Heart right ventricle (tissue), 16 donors: ENCODE measurements at places on chromosomes 11 and 22. TPM values are rescaled to one million over a fixed set of nuclear protein-coding genes. Genes with fewer than 3 reads are reported as not detected.
A peak's percentile ranks its signal among the peaks of the same experiment; 100 is the strongest.

- no peak for DNase-seq
- no peaks in the 10 kb centered on the region for H3K27me3 ChIP-seq
Observed at GRCh38 chr11:66619080-66619554, 2.7 kb downstream of the RBM14 start.

GGT5 gene
- polyA plus RNA-seq: 66.5 TPM

DNA sequence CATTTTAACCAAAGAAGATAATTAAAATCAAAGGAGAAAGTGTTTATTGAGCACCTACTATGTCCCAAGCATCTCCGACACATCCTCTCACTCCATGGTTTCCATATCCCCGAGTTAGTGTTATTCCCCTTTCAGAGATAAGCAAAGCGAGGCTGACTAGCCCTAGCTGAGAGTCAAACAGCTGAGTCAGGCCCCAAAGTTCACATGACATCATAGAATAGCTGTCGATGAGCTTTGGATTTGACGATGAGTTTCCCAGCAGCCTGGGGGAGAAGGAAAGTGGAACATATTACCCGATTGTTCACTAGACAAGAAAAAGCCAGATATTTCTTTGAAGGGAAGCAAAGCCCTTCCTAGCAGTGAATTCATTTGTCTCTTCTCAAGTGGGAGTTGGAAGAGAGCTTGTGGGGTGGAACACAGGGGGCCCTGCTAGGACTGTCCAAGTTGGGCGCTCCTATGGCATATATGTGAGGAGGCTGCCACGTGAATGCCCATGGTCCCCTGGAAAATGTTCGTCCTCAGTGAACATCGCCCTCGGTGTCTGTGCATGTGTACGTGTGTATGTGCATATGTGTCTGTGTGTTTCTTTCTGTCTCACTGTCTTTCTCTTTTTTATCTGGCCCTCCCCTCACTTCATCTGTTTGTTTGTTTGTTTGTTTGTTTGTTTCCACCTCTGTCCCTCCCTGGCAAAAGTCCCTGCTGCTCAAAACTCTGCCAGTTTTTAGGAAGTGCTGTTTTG is 493 bp upstream of the CYTH4 start:
- no peak for DNase-seq
- peaks cover 8% of the 10 kb centered on the region for H3K4me1 ChIP-seq
- peaks cover 78% of the 10 kb centered on the region for H3K27me3 ChIP-seq
- no peak overlapping the region for H3K27ac ChIP-seq

- H3K36me3 ChIP-seq: no peaks in the 10 kb centered on the region
- H3K4me3 ChIP-seq: peak overlapping the region; percentile 1
- H3K27ac ChIP-seq: no peak overlapping the region
- peak; percentile 18 for DNase-seq
- peaks cover 23% of the 10 kb centered on the region for H3K27me3 ChIP-seq
- peaks cover 7% of the 10 kb centered on the region for H3K4me1 ChIP-seq
Observed at GRCh38 chr22:26360169-26360885, 68.7 kb upstream of the ASPHD2 start.

OR10G4 gene
- not detected for polyA plus RNA-seq

CADM1 gene
- 10.2 TPM for polyA plus RNA-seq

GRCh38 chr11:2488004-2488403 is 43.2 kb downstream of the KCNQ1 start:
- DNase-seq: no peak
- no peak overlapping the region for H3K4me3 ChIP-seq
- no peak overlapping the region for H3K27ac ChIP-seq
- peaks cover 14% of the 10 kb centered on the region for H3K4me1 ChIP-seq
- no peaks in the 10 kb centered on the region for H3K27me3 ChIP-seq

FLRT1 gene
- 0.44 TPM for polyA plus RNA-seq

GRCh38 chr11:15179167-15179566 is 64.4 kb downstream of the INSC start:
- H3K27me3 ChIP-seq: no peaks in the 10 kb centered on the region
- H3K4me3 ChIP-seq: no peak overlapping the region
- H3K36me3 ChIP-seq: no peaks in the 10 kb centered on the region
- no peak overlapping the region for H3K27ac ChIP-seq

TBX10 gene
- not detected for polyA plus RNA-seq

NEAT1 gene
- 1,899 TPM for polyA plus RNA-seq

NKAPD1 gene
- polyA plus RNA-seq: 5.2 TPM

- H3K4me3 ChIP-seq: no peak overlapping the region
- H3K4me1 ChIP-seq: peaks cover 3% of the 10 kb centered on the region
- H3K36me3 ChIP-seq: no peaks in the 10 kb centered on the region
- H3K27ac ChIP-seq: no peak overlapping the region
Observed at GRCh38 chr11:8357891-8358566, 94.4 kb upstream of the LMO1 start.

F2 gene
- 0.04 TPM for polyA plus RNA-seq

- peaks cover 4% of the 10 kb centered on the region for H3K27me3 ChIP-seq
- no peaks in the 10 kb centered on the region for H3K4me1 ChIP-seq
- no peaks in the 10 kb centered on the region for H3K36me3 ChIP-seq
- DNase-seq: no peak
- no peak overlapping the region for H3K27ac ChIP-seq
- H3K4me3 ChIP-seq: no peak overlapping the region
Observed at GRCh38 chr11:119797123-119797611, 68.2 kb upstream of the NECTIN1 start.

SLC5A1 gene
- polyA plus RNA-seq: 12.2 TPM
